ENCODE measurements at places on chromosomes 7 and 10.

- DNase-seq = no peak
Measured at GRCh38 chr7:103658055-103659005, 212.3 kb upstream of the SLC26A5 start.

DNA sequence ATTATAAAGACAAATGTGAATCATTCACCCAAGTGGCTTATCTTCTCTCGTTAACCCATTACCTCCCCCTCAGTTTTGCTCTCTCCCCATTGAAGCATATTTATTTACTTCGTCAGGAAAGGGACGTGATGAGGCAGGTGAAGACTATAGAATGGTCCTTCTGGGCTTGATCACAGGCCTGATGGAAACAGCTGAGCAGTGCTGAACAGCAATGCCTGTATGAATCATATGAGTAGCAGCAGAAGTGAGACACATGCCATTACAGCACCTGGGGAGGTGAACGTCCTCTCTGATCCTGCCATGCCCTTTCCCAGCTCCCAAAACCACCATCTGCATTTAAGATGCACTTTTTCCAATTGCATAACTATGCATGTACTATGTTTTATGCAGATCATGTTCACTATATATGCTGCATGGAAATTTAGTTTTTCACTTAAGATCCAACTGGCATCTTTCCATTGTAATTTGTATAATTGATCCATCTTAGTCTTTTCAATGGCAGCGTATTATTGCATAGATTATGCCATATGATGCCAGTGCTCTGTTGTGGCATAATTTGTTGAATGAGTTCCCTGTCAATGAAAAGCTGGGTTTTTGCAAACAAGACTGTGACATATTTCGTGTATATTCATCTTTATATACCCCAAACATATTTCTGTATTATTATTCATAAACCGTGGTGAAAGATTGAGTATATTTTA is 105.3 kb downstream of the CXCL12 start:
- no peak for DNase-seq

GRCh38 chr10:97975598-97975997 is 54.8 kb downstream of the CRTAC1 start:
- no peak for DNase-seq

GRCh38 chr7:119594956-119595355 is 678.0 kb upstream of the KCND2 start:
- DNase-seq = peak; percentile 40

- no peak for DNase-seq
Measured at GRCh38 chr10:123462246-123462645, 203.9 kb upstream of the GPR26 start.

DNA sequence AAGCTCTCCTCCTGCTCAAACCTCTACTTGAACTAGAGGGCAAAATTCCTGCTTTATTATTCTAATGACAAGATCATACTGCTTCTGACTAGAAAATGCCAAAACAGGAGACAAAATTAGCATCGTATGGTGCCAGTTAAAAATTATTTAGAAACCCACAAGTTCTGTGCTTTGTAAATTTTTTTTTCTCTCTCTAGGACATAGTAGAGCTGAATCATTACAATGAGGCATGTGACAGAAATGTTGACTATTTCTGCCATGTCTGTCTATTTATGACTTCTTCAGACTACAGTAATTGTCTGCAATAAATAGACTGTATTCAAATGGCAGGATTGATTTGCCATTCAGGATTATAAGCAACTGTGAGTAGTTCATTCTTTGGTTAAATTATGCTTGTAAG is 335.8 kb downstream of the PRPF18 start:
- DNase-seq = no peak

- peak; percentile 29 for DNase-seq
Measured at GRCh38 chr10:110758898-110759297, 112.8 kb upstream of the PDCD4 start.

- DNase-seq = no peak
Measured at GRCh38 chr7:55420530-55420929, 55.4 kb downstream of the LANCL2 start.

- DNase-seq = no peak
Measured at GRCh38 chr7:132090444-132090843, 485.8 kb downstream of the PLXNA4 start.

- no peak for DNase-seq
Measured at GRCh38 chr10:124138195-124138882, 44.9 kb upstream of the CHST15 start.

GRCh38 chr10:105017116-105017515 is 376.0 kb downstream of the SORCS3 start:
- no peak for DNase-seq

DNA sequence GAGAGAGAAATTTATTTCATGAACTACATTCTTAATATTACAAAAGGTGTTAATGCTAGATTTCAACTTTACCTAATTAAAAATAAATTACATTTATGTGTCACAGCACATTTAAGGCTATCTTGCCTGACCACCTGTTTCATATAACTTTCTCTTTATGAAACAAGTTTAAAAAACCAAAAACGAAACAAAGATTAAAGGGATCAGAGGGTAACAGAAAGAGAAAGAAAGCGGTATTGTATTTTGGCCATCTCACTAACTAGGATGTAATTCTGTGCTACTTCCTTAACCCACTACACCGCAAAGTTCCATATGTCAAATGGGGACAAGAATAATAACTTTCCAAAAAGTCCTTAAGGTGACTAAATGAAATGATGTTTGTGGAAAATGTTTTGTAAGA is 6.3 kb upstream of the RHOBTB1 start:
- no peak for DNase-seq

DNA sequence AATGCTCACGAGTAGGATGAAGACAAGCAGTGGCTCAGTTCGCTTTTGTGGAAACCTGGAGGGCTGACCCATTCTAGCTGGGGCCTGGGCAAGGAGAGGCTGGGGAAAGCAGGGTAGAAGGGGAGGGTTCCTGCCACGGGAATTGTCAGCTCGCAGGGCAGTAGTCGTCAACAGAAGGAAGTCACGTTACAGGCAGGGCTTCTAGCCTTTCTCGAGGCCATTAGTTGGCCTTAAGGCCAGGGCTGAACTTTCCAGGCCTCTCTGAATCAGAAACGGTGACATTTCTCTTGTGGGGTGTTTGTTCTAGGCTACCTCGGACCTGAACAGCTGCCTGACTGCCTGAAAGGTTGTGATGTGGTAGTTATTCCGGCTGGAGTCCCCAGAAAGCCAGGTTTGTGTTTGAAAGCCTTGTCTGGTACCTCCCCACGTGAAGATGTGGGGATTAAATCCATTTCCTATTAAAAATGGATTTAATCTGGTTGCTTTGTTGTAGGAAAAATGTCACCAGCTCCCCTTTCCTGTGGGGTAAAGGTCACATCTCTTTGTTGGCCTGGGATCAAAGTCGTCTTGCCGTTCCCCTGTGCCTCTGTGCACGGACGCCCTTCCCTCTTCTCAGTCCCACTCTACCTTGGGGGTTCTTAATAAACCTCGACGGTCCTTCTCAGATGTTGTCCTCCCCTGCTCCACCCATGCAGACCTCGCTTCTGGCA is 9.4 kb downstream of the MDH2 start:
- DNase-seq = no peak

GRCh38 chr10:76766682-76767081 is 870.9 kb downstream of the KCNMA1 start:
- DNase-seq = peak; percentile 11

- DNase-seq = no peak
Measured at GRCh38 chr7:98703916-98704315, 86.8 kb downstream of the NPTX2 start.

DNA sequence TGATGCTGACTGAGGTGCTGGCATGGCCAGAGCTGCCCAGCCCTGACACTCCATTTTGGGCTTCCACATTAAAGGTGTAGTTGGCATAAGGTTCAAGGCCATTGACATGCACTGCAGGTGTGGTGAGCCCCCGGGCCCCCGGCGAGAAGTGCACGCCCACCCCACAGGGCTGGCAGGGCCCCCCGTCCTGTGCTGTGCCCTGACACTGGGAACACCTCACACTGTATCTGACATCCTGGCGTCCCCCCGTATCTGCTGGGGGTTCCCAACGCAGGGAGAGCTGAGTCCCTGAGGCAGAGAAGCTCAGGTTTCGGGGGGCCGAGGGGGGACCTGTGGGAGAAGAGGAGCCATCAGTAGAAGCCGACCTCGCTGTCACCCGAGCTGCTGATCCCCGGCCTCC is 10.0 kb downstream of the EPHA1 start:
- DNase-seq = no peak

- no peak for DNase-seq
Measured at GRCh38 chr7:112211348-112211907, 4.9 kb downstream of the ZNF277 start.

DNA sequence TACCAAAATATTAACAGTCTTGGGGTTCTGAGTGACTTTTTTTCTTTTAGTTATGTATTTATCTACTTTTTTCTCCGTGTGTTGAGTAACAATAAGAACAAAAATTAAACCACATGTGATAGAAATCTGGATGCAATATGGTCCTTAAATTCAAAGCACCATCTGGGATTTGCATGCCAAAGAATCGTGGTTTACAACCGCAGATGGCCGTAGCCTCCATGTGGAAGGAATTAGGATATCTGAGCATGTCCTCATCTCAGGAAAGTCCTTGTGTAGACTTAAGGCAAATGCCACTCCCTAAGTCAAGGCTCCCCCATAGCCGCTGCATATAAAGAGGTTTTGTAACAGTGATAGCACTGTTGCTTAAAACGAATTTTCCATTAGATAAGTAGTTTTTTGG is 304.0 kb downstream of the ZEB1 start:
- no peak for DNase-seq

DNA sequence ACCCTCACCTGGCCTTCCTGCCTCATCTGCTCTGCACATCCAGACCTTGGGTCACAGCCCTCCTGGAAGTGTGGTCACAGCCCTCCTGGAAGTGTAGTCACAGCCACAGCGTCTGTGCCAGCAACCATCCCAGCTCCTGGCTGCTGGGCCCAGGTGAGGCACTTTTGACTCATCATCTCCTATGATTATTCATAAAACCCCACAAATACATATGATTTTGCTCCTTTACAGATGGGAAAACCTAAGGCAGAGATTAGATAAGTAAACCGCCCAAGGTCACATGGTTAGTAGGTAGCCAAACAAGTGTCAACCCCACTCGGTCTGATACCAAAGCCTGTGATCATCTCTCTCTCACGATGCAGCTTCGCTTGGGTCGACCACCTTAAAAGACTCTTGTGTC is 94.3 kb downstream of the PRLHR start:
- no peak for DNase-seq

DNA sequence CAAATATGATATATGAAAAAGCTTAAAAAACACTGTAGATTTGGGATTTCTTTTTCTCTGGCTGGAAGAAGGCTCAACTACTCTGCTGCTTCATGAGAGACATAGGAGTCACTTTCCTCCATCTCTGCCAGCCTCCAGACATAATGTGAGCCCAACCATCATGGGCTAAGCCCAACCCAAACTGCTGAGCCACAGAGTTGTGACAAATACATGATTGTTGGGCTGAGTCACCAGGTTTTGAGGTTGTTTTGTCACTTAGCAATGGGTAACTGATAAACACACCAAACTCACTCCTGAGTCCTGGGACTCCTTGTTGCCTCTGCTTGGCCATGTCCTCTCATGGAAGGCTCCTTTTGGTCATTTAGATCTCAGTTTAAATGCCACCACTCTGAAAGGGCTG is 381.8 kb upstream of the FZD8 start:
- DNase-seq = peak; percentile 9

GRCh38 chr7:115962340-115962739 is 68.2 kb downstream of the TFEC start:
- DNase-seq = no peak
